Mammary epithelial cell (primary cell): ENCODE measurements at places on chromosomes 6 and 20.
A peak's percentile ranks its signal among the peaks of the same experiment; 100 is the strongest.

DNA sequence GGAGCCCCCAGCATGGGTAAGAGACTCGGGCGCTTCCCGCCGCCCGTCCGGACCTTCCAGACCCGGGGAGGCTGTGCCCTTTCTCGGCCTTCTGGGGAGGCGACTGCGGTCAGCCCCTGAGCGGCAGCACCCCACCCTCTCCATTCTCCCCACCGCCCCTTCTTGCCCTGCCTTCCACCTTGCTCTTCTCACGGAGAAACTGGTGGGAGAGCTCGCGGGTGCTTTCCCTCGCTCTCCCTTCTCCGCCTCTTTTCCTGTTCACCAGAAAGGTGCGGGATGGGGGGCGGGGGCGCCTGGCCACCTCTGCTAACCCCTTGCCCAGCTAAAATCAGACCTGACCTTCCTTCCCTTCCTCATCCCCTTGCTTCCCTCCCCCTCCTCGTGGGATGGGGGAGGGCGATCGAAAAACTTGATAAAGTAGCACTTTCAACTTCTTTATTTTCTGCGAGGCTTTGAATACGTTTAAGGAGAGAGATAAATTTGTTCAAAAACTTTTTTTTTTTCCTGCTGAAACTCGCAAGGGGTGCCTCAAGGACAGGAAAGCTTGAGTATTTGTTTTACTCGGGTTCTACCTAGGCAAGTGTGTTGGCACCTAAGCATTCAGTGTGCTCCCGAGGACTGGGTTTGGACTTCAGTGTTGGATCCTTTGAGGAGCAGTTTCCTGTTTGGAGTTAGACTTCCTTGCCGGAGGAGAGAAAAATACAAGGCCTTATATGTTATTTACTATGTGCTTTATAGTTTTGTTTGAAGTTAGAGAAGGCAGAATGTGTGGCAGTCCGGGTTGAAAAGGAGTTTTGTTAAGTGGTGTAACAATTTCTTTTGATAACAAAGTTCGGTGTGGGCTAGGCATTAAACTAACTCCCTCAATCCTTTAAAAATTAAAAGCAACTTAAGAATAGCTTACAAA lies 897 bp downstream of the CD2AP start:
- peak; percentile 66 for DNase-seq

GRCh38 chr20:2757001-2757400 lies 43.4 kb downstream of the CPXM1 start:
- no peak for DNase-seq

GRCh38 chr6:16286151-16286522 lies 47.8 kb downstream of the GMPR start:
- DNase-seq, result no peak

GRCh38 chr6:32943864-32944649 lies 3.2 kb upstream of the HLA-DMB start:
- no peak for DNase-seq

GRCh38 chr6:6348256-6348655 lies 27.8 kb upstream of the F13A1 start:
- DNase-seq, result no peak
